ENCODE measurements at places on chromosomes 11 and 22. TPM values are rescaled to one million over a fixed set of nuclear protein-coding genes. Genes with fewer than 3 reads are reported as not detected.

Gene KRTAP5-2
- not detected for total RNA-seq

Gene DLG2
- 0.78 TPM for total RNA-seq

Gene WNT11
- not detected for total RNA-seq

Gene KCNQ1OT1
- 0.19 TPM for total RNA-seq

Gene CD3E
- 618 TPM for total RNA-seq

Gene HEPACAM
- total RNA-seq = not detected

Gene QSER1
- 11.6 TPM for total RNA-seq

Gene TSGA10IP
- total RNA-seq = not detected

Gene RAB3IL1
- total RNA-seq = not detected

Gene KRTAP5-7
- 0.23 TPM for total RNA-seq

Gene OR2AT4
- total RNA-seq = not detected

Gene PHOX2A
- total RNA-seq = not detected

Gene RFPL3
- not detected for total RNA-seq

Gene SLC6A5
- total RNA-seq = not detected

Gene OR4D5
- total RNA-seq = not detected

Gene CABP4
- 3.4 TPM for total RNA-seq

Gene LRRC56
- total RNA-seq = 2.8 TPM

Gene RIC3
- total RNA-seq = 9.1 TPM

Gene CHRNA10
- total RNA-seq = 1.7 TPM

Gene PHETA2
- total RNA-seq = 2.6 TPM

Gene ART5
- total RNA-seq = not detected

Gene KCNK7
- 1.1 TPM for total RNA-seq

Gene MS4A12
- not detected for total RNA-seq

Gene RAB6A
- 94.8 TPM for total RNA-seq

Gene TESMIN
- total RNA-seq = 9.7 TPM

Gene NAALAD2
- total RNA-seq = not detected

Gene OR8K5
- not detected for total RNA-seq

Gene SMIM38
- 0.07 TPM for total RNA-seq

Gene MTCH2
- 75.9 TPM for total RNA-seq

Gene SMTNL1
- not detected for total RNA-seq

Gene OR10D3
- total RNA-seq = not detected

Gene NCR3LG1
- total RNA-seq = 0.66 TPM

Gene MICAL3
- 23.7 TPM for total RNA-seq

Gene CABP7
- not detected for total RNA-seq

Gene HTR3A
- not detected for total RNA-seq

Gene GGTLC2
- not detected for total RNA-seq

Gene SLC25A45
- 35.5 TPM for total RNA-seq

Gene PATE2
- not detected for total RNA-seq

Gene INSC
- total RNA-seq = 0.24 TPM

Gene MRGPRF
- not detected for total RNA-seq

Gene MYRF
- total RNA-seq = 1.9 TPM

Gene LRP4
- total RNA-seq = 0.15 TPM

Gene PLA2G3
- not detected for total RNA-seq

Gene ROBO4
- total RNA-seq = not detected

Gene INS
- total RNA-seq = not detected

Gene GSTT2B
- not detected for total RNA-seq

Gene P2RY6
- total RNA-seq = not detected

Gene TRIM49
- total RNA-seq = not detected

Gene IL18
- not detected for total RNA-seq

Gene SPCS2
- 142 TPM for total RNA-seq

Gene MS4A15
- total RNA-seq = not detected

Gene OR8D4
- total RNA-seq = not detected

Gene ZNF280A
- not detected for total RNA-seq

Gene OR8D1
- total RNA-seq = not detected

Gene PLEKHB1
- 12.6 TPM for total RNA-seq

Gene NAV2
- 0.20 TPM for total RNA-seq

Gene OR9G4
- total RNA-seq = not detected

Gene LRRC32
- total RNA-seq = 2.5 TPM

All from activated naive CD4-positive, alpha-beta T cell treated with anti-CD3 and anti-CD28 coated beads, Interleukin-2, amount 10 ng/mL, durations not matched to agents 5 hours and 36 hours (primary cell).